ENCODE measurements at places on chromosomes 13 and 19.

GRCh38 chr13:70330697-70331361, 222.6 kb upstream of the KLHL1 start:
- no peak for DNase-seq

GRCh38 chr19:17333611-17334413, 843 bp downstream of the ANO8 start:
- DNase-seq = peak; percentile 74

GRCh38 chr13:100364591-100364990, 224.0 kb downstream of the GGACT start:
- no peak for DNase-seq

DNA sequence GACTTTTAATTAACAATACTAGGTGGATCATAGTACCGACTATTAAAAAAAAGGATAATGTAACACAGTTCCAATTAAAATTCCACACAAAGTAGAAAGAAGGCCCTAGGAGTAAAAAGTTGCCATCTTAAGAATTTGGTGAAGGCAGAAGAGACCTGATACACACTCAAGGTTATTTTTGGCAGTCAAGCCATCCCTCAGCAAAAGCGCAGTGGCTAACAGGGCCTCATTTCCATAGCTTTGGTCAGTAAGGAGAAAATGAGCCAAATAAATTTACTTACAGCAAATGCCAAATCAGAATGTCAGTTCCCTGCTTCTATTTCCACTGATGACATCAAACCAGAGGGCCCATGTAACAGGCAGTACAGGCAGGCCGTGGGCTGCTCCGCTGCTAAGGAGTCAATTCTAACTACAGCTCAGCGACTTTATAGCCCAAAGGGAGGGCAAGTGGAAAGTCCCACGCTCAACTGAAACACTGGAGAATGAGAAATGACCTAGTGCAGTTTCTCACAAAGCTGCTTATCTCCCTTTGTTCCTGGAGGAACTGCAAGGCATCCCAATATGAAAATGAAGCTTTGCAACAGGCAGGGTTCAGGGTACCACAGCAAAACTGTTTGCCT, 6.3 kb downstream of the ARGLU1 start:
- no peak for DNase-seq

DNA sequence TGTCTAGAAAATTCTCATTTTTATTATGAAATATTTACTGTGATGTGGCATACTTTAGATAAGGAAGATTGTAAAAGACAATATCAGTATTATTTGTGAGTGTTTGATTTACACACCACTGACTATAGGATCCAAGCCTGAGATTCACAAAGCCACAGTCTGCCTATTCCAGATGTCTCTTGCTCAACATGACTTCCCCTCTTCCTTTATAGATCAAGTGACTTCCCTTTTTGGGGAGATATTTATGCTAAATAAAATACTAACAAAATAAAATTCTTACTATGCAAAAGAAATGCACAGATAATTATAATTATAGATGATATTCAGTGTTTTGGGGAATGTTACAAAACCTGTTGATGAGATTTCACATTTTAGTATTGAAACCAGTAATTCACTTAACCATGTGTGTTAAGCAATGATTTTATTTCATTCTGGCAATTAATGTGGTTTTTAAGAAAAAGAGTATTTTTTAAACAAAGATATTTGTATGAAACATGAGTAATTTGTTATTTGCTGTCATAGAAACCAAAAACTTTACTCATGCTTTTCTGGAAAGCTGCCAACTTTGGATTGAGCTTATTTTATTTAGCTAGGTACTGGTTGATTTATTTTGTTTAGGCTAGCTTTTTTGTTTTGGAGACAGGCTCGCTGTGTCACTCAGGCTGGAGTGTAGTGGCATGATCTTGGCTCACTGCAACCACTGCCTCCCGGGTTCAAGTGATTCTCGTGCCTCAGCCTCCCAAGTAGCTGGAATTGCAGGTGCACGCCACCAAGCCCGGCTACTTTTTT, 13.7 kb upstream of the GPR183 start:
- no peak for DNase-seq

Data from aorta (tissue), 5 donors.